ENCODE measurements at places on chromosomes 12 and 14. TPM values are rescaled to one million over a fixed set of nuclear protein-coding genes. Genes with fewer than 3 reads are reported as not detected.
A peak's percentile ranks its signal among the peaks of the same experiment; 100 is the strongest.

Gene CCT2
- total RNA-seq, result 262 TPM

Gene SVOP
- total RNA-seq, result not detected

Gene ING4
- total RNA-seq, result 34.8 TPM

Gene FSCB
- not detected for total RNA-seq

Gene RILPL2
- total RNA-seq, result 1.4 TPM

Gene ADAM21
- 0.94 TPM for total RNA-seq

Gene ABCC9
- total RNA-seq, result 0.36 TPM

Gene RIMBP2
- 2.2 TPM for total RNA-seq

Gene CCNK
- 121 TPM for total RNA-seq

Gene PTPN6
- total RNA-seq, result 5.2 TPM

Gene KLHDC1
- 0.94 TPM for total RNA-seq

Gene CLEC6A
- not detected for total RNA-seq

Gene ZBTB42
- 6.9 TPM for total RNA-seq

GRCh38 chr14:101839236-101839635, 77.7 kb downstream of the PPP2R5C start:
- no peaks in the 10 kb centered on the region for H3K36me3 ChIP-seq
- H3K4me1 ChIP-seq, result peaks cover 18% of the 10 kb centered on the region
- H3K27me3 ChIP-seq, result no peaks in the 10 kb centered on the region

GRCh38 chr12:101727098-101727497, 12.2 kb downstream of the SYCP3 start:
- H3K4me3 ChIP-seq, result no peak overlapping the region
- H3K27ac ChIP-seq, result no peak overlapping the region
- H3K36me3 ChIP-seq, result no peaks in the 10 kb centered on the region
- H3K27me3 ChIP-seq, result no peaks in the 10 kb centered on the region
- DNase-seq, result peak; percentile 8
- H3K4me1 ChIP-seq, result no peaks in the 10 kb centered on the region

GRCh38 chr12:11652351-11653040, 3.0 kb downstream of the ETV6 start:
- H3K4me3 ChIP-seq, result peak overlapping the region; percentile 93
- peak; percentile 77 for DNase-seq
- peaks cover 27% of the 10 kb centered on the region for H3K4me1 ChIP-seq
- H3K27ac ChIP-seq, result peak overlapping the region; percentile 94
- H3K27me3 ChIP-seq, result no peaks in the 10 kb centered on the region

DNA sequence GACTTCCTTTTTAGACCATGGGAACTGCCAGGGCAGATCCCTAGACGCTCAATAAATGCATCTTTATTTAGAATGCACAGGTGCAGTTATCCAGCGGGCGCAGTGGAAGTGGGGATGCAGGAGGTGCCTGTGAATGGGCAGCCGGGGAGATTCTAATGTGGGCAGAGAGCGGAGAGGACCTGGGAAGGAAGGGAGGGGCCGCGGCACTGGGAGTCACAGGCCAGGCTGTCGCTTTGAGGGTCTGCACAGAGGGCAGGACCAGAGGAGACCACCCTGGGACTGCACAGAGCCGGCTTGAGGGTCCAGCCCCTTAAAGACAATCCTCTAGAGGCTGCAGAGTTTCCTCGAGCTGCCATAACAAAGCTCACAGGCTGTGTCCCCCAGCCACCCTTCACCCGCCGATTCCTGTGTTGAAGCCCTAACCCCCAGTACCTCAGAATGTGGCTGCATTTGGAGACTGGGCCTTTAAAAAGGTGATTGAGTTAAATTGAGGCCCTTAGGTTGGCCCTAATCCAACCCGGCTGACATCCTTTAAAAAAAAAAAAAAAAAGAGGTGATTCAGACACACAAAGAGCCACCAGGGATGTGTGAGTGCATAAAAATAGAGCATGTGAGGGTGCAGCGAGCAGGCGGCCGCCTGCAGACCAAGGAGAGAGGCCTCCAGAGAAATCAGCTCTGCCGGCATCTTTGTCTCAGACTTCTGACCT, 44.4 kb upstream of the PPP2R5C start:
- H3K36me3 ChIP-seq, result no peaks in the 10 kb centered on the region
- no peak for DNase-seq
- H3K27me3 ChIP-seq, result no peaks in the 10 kb centered on the region

GRCh38 chr14:68753690-68754089, 39.2 kb downstream of the ZFP36L1 start:
- H3K27ac ChIP-seq, result no peak overlapping the region
- peak; percentile 12 for DNase-seq
- no peaks in the 10 kb centered on the region for H3K27me3 ChIP-seq
- H3K36me3 ChIP-seq, result no peaks in the 10 kb centered on the region
- no peaks in the 10 kb centered on the region for H3K4me1 ChIP-seq

GRCh38 chr12:45426294-45426693, 210.4 kb downstream of the ANO6 start:
- no peaks in the 10 kb centered on the region for H3K27me3 ChIP-seq
- no peak overlapping the region for H3K27ac ChIP-seq
- peaks cover 8% of the 10 kb centered on the region for H3K4me1 ChIP-seq
- DNase-seq, result no peak
- peaks cover 10% of the 10 kb centered on the region for H3K36me3 ChIP-seq

GRCh38 chr12:109910969-109911348, 10.9 kb downstream of the TCHP start:
- H3K27ac ChIP-seq, result no peak overlapping the region
- H3K36me3 ChIP-seq, result peaks cover 40% of the 10 kb centered on the region
- no peak overlapping the region for H3K4me3 ChIP-seq

GRCh38 chr12:47249719-47250357, 170.1 kb upstream of the AMIGO2 start:
- H3K27ac ChIP-seq, result no peak overlapping the region
- no peaks in the 10 kb centered on the region for H3K4me1 ChIP-seq
- no peaks in the 10 kb centered on the region for H3K36me3 ChIP-seq
- H3K4me3 ChIP-seq, result no peak overlapping the region

- DNase-seq, result no peak
- no peaks in the 10 kb centered on the region for H3K36me3 ChIP-seq
- no peak overlapping the region for H3K27ac ChIP-seq
Measured at GRCh38 chr14:103103461-103104388, 9.2 kb downstream of the EXOC3L4 start.

- H3K4me3 ChIP-seq, result no peak overlapping the region
- no peaks in the 10 kb centered on the region for H3K27me3 ChIP-seq
- no peak for DNase-seq
- H3K4me1 ChIP-seq, result peaks cover 43% of the 10 kb centered on the region
- peak overlapping the region; percentile 13 for H3K27ac ChIP-seq
Measured at GRCh38 chr14:22547313-22547947, 41.6 kb downstream of the DAD1 start.

- H3K4me1 ChIP-seq, result no peaks in the 10 kb centered on the region
- H3K27me3 ChIP-seq, result peaks cover 3% of the 10 kb centered on the region
- no peaks in the 10 kb centered on the region for H3K36me3 ChIP-seq
- no peak overlapping the region for H3K27ac ChIP-seq
Measured at GRCh38 chr14:75411214-75411540, 16.6 kb upstream of the JDP2 start.

GRCh38 chr12:98146043-98146442, 369.3 kb upstream of the TMPO start:
- no peak overlapping the region for H3K4me3 ChIP-seq
- no peaks in the 10 kb centered on the region for H3K4me1 ChIP-seq
- H3K27me3 ChIP-seq, result no peaks in the 10 kb centered on the region
- no peaks in the 10 kb centered on the region for H3K36me3 ChIP-seq
- no peak for DNase-seq

GRCh38 chr12:119327471-119327870, 7.1 kb upstream of the CCDC60 start:
- no peaks in the 10 kb centered on the region for H3K4me1 ChIP-seq
- no peak for DNase-seq
- no peaks in the 10 kb centered on the region for H3K36me3 ChIP-seq
- no peaks in the 10 kb centered on the region for H3K27me3 ChIP-seq

DNA sequence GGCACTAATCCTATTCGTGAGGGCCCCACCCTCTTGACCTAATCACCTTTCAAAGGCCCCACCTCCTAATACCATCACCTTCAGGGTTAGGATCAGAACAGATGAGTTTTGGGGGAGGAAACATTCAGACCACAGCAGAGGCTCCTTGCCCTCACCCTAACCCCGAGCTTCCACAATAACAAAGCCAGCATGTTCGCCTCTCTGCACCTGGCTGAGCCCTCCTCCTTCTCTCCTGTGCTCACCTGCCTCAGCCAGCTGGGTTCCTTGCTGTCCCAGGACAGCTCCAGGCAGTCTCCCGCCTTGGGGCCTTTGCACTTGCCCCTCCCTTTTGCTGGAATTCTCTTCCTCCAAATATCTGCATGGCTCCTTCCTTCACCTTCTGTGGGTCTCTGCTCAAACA, 9.7 kb upstream of the RAN start:
- H3K27ac ChIP-seq, result no peak overlapping the region
- H3K27me3 ChIP-seq, result no peaks in the 10 kb centered on the region
- no peaks in the 10 kb centered on the region for H3K36me3 ChIP-seq
- no peak for DNase-seq

DNA sequence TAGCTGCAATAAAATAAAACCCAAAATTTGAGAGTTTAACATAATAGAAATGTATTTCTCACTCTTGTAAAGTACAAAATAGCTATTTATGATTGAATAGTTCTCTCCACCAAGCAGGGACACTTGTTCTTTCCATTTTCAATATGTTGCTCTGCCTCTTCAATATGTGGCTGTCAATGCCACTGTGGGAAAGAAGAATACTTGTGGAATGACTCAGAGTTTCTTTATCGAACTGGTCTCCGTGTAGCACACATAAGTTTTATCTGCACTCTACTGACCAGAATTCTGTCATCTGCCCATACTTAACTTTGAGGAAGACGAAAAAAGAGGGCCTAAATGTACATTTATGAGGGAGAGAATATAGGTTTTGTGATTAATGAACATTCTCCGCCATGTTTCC, 256.9 kb downstream of the ATXN7L3B start:
- H3K4me1 ChIP-seq, result no peaks in the 10 kb centered on the region
- H3K27me3 ChIP-seq, result no peaks in the 10 kb centered on the region
- no peak overlapping the region for H3K27ac ChIP-seq
- no peaks in the 10 kb centered on the region for H3K36me3 ChIP-seq
